ENCODE measurements at places on chromosomes 5 and 9.

DNA sequence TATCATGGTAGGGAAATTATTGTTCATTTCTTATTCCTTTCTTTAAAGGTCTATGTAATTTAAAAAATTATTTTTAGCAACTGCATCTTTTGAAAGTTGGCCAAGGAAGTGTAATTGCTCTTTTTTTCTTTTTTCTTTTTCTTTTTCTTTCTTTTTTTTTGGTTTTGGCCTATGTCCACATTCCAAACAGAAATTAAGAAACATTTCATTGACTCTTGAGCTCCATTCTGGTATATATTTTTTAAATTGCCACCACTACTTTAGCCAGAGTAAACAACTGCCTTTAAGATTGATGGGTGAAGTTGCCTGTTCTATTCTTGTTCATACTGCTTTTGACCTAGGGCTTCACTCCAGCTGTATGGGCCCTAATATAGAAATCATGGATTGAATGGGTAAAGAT, 75.8 kb upstream of the TMEM171 start:
- no peak for DNase-seq

DNA sequence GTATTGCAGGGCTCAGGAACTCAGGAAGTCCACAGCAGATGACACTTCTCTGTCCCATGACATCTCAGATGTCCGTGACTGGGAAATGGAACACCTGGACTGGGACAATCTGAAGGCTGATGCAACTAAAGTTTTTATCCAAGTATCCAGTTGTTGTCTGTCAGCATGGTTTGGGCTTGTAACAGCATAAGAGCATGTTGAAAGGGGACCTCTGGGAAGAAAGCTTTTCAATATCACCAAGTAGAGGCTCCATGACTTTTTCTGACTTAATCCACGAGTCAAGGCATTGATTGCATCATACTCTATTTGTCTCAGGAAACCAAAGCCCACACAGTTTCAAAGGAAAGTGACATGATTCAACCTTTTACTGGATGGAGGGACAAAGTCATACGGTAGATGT, 807.7 kb downstream of the MTRR start:
- DNase-seq = no peak

DNA sequence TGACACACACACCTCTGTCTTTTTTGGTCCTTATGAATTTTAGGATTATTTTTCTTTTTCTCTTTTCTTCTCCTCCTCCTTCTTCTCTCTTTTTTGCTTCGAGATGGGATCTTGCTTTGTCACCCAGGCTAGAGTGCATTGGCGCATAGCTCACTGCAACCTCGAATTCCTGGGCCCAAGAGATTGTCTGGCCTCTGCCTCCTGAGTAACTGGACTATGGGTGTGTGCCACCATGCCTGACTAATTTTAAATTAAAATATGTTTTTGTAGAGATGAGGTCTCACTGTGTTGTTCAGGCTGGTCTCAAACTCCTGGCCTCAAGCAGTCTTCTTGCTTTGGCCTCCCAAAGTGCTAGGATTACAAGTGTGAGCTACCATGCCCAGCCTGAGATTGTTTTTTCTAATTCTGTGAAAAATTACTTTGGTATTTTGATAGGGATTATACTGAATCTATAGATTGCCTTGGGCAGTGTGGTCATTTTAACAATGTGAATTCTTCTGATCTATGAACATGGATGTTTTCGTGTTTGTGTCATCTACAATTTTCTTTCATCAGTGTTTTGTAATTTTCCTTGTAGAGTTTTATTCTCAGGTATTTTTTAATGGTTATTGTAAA, 7.7 kb downstream of the AHRR start:
- DNase-seq = no peak

DNA sequence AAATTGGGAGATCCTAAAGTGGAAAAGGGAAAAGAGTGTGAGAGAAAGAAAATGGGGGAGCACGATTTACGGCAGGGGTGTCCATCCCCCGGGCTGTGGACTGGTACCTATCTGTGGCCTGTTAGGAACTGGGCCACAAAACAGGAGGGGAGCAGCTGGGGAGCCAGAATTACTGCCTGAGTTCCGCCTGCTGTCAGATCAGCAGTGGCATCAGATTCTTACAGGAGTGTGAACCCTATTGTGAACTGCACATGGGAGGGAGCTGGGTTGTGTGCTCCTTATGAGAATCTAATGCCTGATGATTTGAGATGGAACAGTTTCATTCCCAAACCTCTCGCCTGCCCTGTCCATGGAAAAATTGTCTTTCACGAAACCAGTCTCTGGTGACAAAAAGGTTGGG, 108.3 kb upstream of the ADAMTSL1 start:
- DNase-seq = no peak

DNA sequence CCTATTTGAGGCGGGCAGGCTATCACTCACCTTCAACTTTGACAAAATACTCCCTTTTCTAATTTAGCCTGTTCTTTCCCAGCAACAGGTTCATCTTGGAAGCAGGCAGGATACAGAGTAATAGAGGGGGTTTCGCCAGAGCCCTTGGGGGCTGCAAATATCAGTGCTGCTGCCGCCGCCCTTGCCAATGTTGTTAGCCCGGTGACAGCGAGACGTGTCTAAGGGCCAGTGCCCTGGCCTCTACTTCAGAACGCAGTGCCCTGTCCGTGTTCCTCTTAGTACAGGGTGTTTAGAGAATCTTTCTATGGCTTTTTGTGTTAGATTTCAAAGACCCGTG, 703 bp downstream of the FAM120AOS start:
- no peak for DNase-seq

DNA sequence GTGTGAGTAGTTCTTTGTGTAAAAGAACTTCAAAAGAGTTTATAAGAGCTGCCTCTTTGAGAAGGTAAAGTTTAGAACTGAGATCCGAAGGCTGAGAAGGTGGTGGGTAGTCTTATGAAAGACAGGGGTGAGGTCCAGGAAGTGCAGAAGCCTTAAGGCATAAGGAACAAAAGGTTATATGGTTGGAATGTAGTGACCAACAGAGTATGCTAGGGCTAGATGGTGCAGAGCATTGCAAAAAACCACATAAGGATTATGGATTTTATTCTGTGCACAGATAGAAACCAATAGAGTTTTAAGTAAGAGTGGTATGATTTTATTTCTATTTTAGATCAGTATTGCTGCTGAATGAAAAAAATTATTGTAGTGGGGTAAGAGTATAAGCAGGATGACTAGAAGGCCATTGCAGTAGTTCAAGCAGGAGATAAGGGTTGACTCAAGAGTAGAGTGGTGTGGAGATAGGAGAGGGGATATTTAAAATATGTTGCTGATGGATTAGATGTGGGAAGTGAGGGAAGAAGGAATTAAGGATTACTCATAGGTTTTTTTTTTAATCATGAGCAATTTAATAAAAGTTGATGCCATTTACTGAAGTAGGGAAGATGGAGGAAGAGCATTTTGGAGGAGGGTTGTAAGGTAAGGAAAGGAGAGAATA, 3.7 kb downstream of the RECK start:
- no peak for DNase-seq

DNA sequence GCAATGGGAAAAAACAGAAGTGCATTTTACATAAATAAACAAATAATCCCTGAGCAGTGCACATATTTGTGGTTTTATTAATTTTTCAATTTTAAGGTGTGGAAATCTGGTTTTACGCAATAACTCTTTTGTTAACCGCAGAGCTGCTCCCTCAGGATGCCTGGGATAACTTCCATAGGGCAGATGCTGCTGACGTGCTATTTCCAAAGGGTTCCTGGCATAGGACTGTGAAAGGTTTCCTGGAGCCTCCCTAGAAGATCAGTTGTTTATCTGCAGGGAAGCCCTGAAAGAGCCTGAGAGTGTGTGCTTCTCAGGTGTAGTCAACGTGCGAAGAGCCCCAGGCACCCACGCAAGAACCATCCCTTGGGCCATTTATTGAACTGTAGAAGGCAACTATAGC, 443.5 kb downstream of the PLK2 start:
- DNase-seq = no peak

DNA sequence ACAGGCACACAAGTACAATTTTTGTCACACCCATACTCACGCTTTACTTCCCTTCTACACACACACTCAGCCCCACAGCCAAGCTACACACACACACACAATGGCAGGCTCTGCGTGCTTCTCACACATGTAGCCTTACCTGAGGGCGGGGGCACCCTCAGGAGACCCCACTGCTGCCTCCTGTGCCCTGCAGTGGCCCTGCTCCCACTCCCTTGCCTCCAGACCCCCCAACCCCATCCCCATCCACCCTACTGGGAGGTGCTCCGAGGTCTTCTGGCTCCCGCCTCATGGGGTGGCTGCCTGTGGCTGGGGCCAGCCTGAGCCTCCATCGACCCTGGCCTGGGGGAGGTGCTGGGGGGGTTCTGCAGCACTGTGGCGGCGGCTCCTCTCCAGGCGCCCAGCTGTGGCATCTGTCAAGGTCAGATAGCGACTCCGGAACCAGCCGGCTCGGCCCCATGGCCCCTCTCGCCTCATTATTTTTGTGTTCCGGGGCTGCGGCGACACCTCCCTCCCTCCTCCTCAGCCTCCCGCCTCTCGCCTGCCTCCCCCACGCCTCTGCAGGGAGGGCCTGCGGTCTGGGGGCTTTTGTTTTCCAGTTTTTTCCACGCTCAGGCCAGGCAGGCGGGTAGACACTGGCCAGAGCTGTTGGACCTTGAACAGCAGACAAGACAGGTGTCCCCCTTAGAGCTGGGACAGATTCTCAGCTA, 21.7 kb downstream of the CXXC5 start:
- DNase-seq = no peak

- DNase-seq = no peak
Observed at GRCh38 chr5:72503888-72504491, 3.2 kb downstream of the ZNF366 start.

DNA sequence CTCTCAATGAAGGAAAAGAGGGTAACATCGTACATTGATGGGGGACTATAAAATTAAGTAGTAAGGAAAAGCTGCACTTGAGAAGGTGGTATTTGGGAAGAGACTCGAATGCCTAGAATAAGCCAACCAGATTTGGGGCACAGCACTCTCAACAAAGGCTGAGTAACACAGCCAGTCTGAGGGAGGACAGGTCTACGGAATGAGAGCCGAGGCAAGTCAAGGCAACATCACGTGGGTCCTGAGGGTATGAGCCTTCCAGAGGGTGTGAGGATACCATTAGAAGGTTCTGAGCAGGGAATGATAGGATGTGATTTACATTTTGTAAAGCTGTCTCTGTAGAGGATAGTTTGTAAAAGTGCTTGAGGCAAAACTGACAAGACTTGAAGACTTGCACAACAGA, 434.1 kb downstream of the RAB3C start:
- no peak for DNase-seq

DNA sequence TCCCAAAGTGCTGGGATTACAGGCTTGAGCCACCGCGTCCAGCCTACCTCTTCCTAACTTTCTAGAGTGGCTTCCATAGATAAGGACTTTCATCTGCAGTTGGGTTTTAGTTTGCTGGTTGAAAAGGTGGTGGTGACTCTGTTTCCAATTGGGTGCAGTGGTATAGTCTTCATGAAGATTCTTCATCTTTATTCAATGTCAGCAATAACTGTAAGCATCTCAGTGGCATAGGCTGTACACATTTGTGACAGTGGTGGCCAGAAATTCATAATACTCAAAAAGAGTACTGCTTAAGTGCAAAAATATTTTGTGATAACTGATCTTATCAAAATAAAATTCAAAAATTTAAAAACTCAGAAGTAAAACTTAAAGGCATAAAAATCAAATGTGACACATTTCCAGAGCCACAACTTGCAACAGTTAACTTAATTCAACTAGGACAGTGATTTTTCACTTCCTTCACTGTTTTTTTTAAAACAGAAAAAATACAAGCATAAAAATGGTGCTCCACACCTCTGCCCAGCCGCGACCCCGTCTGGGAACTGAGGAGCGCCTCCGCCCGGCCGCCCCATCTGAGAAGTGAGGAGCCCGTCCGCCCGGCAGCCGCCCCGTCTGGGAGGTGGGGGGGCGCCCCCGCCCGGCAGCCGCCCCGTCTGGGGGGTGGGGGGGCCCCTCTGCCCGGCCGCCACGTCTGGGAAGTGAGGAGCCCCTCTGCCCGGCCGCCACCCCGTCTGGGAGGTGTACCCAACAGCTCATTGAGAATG, 56.4 kb upstream of the CDK5RAP2 start:
- DNase-seq = no peak

- no peak for DNase-seq
Observed at GRCh38 chr5:143386725-143387124, 16.8 kb downstream of the NR3C1 start.

- no peak for DNase-seq
Observed at GRCh38 chr9:73853549-73853948, 643.6 kb upstream of the RORB start.

GRCh38 chr9:33128570-33128969, 38.6 kb downstream of the B4GALT1 start:
- DNase-seq = no peak

GRCh38 chr5:8908055-8908683, 637.7 kb downstream of the SEMA5A start:
- no peak for DNase-seq

DNA sequence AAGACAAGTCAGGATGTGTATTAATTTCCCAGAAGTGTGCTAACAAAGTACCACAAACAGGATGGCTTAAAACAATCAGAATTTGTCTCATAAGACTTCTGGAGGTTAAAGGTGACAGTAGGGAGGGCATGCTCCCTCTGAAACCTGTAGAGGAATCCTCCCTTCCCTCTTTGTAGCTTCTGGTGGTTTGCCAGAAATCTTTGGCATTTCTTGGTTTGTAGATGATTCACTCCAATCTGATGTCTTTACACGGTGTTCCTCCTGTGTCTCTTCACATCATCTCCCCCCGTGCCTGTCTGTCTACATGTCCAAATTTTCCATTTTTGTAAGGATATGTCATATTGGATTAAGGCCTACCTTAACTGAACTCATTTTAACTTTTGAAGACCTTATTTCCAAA, 471.5 kb downstream of the ZNF608 start:
- DNase-seq = no peak

DNA sequence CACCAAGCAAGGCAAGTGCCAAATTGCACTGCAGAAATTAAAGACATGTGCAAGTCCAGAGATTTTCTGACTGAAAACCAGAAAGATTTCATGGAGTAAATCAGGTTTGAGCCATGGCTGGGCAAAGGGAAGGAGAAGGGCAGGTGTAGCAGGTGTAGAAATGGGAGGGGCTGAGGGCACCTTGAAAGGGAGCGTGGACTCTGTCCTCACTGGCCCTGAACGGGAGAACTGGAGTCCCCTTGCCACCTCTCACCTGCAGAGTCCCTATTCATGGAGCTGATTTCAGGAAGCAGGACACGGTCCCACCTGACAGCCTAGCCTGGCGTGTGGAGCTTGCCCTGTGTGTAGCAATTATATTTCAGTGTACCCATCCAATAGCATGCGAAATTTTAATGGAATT, 46.3 kb downstream of the UBE2QL1 start:
- DNase-seq = no peak

DNA sequence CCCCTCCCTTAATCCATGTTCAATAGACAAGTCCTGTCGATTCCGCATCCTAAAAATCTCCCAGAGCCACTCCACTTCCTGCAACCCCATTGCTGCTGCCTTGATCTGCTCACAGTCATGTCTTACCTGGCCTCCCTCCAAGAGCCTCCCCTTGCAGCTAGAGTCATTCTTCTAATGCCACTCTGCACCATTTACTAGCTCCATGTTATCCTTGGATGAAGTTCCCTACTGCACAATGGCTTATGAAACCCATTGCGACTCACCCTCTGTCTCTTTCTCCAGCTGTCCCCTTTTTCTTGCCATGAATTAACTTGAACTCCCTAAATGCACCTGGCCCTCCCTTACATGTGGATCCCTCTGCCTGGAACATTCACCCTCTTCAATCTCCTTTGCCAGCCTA, 39.5 kb downstream of the MEGF10 start:
- no peak for DNase-seq
